Progenitor cell of endocrine pancreas (in vitro differentiated cells): ENCODE measurements at places on chromosomes 2 and 18.

DNA sequence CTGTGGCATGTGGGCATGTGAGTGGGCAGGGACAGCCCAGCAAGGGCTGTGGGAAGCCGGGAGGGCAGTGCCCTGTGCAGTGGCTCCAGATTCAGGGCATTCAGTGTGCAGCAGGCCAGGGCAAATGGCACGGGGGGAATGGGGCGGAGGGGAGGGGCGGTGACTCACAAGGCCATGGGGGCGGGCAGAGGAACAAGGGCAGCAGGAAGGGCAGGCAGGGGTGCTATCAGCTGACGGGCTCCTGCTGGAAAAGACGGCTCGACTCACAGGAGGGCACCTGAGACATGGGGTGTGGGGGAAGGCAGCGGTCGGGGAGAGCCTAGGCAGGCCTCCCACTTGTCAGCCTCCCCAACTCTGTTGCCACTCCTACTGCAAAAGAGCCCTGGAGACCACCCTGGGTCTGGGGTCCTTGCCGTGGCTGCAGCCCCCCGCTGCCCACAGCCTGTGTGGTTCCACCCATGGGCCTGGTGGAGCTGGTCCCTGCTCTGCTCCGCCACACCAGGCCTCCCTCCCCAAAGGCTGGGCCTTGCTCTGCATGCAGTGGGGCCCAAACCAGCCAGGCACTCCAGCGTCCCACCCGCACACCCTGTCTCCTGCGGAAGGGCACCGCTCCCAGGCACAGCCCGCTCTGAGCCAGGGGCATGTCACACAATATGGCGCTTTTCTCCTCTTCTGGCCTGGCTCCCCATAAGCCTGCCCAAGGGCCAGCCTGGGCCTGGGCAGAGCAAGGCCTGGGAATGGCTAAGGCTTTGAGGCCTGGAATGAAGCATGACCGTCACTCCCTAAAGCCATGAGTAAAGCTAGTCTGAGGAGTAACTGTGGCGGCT, 25.9 kb downstream of the HS6ST1 start:
- no peak for DNase-seq

DNA sequence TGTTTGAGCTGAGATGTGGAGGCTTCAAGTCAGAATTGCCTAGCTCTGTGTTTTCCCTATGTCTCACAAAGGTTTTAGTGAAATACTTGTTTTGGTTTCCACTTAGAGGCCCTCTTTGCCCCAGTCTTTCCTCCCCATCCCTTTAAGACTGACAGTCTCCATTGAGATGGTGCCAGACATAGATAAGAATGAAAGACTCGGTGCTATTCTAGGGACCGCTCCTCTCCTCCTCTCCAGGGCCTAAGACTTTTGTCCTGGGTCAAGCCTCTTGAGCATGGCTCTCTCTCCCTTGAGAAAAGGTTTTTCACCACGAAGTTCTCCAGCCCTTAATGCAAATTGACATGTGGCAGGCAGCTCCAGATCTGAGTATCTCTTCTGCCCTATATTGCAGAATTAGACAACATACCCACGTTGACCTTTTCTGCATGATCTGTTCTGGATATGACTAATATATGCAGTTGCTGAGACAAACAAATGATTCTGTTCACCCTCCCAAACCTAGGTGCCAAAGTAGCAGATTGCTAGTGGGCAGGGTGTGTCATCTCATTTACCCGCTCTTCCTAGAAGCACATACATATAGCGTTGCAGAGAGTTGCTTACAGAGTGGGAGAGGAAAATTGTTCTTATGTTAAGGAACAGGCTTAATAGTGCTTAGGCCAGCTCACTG, 47.5 kb upstream of the ACSL3 start:
- no peak for DNase-seq

DNA sequence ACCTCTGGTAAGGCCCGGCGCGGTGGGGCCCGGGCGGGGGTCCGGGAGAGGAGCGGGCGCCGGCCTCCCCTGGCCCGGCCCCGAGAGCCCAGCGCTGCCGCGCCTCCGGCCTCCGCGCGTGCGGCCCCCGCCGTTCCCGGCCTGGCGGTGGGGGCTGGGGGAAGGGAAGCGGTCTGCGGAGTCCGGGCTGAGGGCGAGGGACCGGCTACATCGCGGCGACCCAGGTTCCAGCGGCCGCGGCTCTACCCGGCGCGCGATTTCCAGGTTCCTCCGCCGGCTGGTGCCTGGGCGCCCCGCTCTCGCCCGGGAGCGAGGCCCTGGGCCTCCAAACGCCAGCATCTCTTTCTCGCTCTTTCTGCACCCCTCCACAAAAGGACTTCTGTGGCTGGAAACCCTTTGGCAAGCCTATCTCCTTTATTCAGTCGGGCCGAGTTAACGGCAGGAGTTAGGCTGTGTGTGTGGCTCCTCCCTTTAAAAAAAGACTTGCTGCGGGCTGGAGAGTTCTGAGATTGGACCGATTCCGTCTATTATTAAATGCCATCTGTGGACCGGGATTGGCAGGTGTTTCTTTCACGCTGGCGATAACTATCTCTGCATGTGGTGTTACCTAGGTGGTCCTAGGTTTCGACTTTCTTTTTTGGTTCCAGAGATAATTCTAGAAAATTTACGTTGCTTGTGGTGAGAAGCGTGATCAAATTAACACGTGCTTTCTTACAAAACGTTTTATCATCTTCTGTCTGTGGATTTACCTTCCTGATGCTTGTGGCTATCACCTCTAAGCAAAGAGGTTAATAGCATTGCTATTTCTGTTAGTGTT, 592 bp downstream of the ME2 start:
- DNase-seq = no peak

- no peak for DNase-seq
Measured at GRCh38 chr2:42360493-42360889, 526 bp downstream of the COX7A2L start.

GRCh38 chr2:113056521-113056920, 2.5 kb upstream of the IL36RN start:
- no peak for DNase-seq

DNA sequence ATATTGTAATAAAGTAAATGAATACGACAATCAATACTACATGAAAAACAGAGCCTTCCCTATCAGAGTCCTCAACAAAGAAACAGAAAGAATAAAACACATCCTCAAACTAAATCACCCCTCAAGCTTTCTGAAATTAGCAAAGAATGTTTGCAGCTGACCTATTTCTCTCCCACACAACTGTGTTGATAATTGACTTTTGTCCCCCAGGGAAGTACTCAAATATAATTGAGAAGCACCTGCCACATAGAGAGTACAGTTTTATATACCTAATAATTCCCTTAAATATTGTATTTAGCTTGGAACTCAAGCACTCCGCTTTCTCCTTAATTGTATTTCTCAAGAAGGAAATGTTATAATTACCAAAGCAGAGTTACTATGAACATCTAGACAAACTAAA, 12.6 kb downstream of the CACNB4 start:
- no peak for DNase-seq
